Frontal cortex (tissue), 4 donors: ENCODE measurements at places on chromosomes 2 and 18. TPM values are rescaled to one million over a fixed set of nuclear protein-coding genes. Genes with fewer than 3 reads are reported as not detected.

The SPC25 gene
- 5.3 TPM for total RNA-seq

DNA sequence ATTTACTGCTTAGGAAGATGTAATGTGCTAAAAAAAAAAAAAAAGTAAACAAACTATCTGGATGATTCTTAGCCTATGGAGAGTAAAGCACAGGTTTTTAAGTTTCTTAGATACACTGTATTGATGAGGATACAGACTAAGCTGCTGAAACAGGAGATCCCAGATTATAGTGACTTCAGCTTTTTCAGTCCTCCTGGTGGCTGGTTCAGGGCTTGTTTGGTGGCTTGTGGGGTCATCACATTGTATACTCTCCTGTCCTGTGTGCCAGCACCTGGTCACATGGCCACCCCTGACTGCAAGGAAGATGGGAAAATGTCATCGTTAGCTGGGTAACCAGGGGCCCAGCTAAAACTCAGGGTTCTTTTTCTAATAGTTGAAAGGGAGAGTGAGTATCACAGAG, 31.4 kb downstream of the RAB31 start:
- DNase-seq = no peak

DNA sequence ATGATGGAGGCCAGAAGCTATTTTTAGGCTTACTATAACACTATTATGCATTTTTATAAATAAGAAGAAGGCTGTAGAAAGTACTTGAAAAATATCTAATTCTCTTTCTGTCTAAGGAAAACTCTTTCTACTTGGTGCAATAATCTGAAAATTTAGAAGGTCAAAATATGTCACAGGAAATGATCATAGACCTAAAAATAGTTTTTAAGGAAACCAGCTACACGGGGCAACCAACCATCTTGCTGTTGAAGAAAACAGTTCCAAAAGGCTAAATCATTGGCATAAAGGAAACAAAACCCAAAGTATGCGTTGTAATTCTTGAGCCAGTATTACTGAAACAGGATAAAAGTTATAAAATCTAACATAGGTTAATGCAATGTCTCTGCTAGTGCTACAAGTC, 40.2 kb downstream of the SOCS6 start:
- no peak for DNase-seq

DNA sequence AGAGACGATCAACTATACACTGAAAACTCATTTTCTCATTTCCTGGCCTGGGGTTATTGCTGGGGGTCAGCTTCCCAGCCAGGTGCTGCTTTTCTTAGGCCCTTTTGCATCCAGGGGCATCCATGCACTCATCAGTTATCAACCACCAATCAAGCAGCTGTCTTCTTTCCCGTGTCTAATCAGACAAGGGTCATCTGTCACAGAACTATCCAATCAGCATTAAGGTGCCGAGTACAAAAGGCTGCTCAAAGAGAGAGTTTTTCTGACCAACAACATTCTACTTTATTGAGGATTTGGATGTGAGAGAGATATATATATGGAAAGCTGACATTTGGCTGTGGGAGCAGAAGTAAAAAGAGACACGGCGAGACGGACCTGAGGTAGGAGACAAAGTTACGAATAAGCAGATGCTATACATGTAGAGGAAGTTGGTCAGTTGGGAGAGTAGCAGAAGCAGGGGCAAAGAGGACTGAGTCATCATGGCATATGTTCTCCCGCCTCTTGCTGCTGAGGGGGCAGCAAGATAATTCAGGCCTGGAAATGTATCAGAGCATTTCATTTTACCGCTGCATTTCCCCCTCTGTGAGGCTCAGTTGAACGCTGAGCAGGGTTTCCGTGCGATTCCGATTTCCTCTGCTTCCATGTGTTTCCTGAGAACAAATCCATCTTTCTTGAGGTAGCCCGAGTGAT, 129.3 kb downstream of the NUP35 start:
- no peak for DNase-seq

DNA sequence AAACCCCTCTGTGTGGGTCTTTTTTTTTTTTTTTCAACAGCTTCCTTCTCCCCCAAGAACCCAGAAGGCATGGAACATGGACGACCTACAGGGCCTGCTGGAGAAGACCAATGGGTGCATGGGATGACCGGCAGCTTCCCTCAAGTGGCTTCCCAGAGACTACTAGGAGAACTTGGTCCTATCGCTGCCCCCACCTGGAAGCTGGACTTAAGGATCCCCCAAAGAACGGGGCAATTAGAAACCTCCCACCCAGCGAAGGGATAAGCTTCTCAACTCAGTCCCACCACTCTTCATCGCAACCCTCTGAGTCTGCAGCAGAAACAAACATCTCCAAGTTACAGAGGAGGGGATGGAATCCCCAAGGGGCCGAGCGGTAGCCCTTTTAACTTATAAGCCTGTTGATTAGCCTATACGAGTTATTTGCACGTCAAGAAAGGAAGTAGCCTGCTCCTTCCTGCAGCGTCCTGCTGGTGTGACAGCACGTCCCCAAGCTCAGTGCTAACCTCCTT, 1.4 kb downstream of the ACTR1B start:
- no peak for DNase-seq

DNA sequence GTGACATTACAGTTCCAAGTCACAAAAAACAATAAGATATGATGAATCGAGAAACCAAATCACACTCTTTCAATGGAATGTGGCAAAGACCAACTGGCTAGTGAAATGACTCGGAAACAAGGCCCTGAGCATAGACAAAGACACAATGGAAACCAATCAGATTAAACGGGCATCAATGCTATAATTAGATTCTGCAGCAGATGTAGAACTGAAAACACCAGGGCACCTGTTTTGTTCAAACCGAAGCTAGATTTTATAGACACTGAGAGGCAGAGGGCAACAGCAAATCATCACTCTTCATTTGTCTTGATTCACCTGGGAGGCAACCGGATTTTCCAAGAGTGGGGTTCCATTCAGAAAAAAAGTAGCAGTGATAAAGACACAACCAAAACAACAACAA, 92.8 kb upstream of the BARD1 start:
- DNase-seq = no peak

- DNase-seq = no peak
Measured at GRCh38 chr2:37833423-37833822, 91.7 kb upstream of the RMDN2 start.

DNA sequence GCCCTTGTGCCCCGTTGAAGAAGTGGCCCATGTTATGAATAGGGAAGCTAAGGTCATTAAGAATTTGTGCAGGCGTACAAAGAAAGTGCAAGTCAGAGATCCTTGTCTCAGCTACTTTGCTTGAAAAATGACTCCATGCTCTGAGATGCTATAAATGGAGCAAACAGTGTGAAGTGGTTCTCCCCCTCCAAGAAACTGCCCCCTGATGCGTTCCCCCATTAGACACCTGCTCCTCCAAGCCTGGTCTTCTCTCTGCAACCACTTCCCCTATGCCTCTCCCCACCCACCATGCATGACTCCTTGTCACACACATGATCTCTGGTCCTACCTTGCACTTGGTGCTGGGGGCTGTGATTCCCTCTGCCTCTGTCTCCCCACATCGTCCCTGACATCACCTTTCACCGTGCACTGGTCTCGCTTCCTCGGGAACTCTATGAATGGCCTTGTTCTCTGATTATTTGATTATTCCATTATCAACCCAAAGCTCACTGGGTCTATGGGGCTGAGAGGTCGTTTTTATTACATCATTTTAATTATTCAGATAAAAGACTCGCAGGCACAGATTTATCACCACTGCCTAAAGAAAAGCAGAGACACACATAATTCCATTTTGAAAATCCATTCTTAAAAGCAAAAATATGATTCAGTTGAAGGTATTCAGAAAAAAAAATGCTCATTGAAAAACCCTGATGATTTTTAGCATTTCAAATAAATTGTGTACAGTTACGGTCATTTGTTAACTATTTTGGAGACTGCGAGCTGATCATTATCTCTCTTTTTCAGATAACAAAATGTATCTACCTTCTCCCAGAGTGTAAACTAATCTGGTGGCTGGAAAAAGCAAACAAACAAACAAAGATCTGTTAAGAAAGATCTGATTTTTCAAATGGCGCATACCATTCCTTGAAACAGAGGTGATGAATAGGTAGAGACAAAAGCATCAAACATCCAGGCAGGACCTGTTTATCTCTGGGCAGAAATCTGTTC, 294.9 kb downstream of the SOX11 start:
- no peak for DNase-seq
